Coronary artery (tissue), 2 donors: ENCODE measurements at places on chromosomes 3 and 15.

GRCh38 chr3:185082149-185082548 is 70.7 kb downstream of the C3orf70 start:
- no peak for DNase-seq

GRCh38 chr3:149459491-149460059 is 14.9 kb upstream of the TM4SF4 start:
- DNase-seq, result no peak

GRCh38 chr3:112619295-112619694 is 21.6 kb downstream of the CCDC80 start:
- DNase-seq, result no peak

GRCh38 chr15:49370782-49371181 is 52.3 kb upstream of the FGF7 start:
- no peak for DNase-seq

- no peak for DNase-seq
These were observed 21.9 kb downstream of the CEP19 start for GRCh38 chr3:196689941-196690660.

- DNase-seq, result no peak
These were observed 133.7 kb upstream of the POU1F1 start for GRCh38 chr3:87410110-87410509.

GRCh38 chr3:9168241-9168741 is 81.2 kb downstream of the SRGAP3 start:
- DNase-seq, result no peak

GRCh38 chr3:66812136-66812535 is 186.0 kb upstream of the KBTBD8 start:
- no peak for DNase-seq

- DNase-seq, result peak; percentile 12
These were observed 20.1 kb downstream of the CCDC13 start for GRCh38 chr3:42752961-42753360.
